Pulmonary artery endothelial cell (primary cell): ENCODE measurements at places on chromosomes 5 and 9. TPM values are rescaled to one million over a fixed set of nuclear protein-coding genes. Genes with fewer than 3 reads are reported as not detected.

CCL19 gene
- not detected in 2 replicates for total RNA-seq

GRCh38 chr5:158786390-158786789 is 313.3 kb downstream of the EBF1 start:
- DNase-seq: no peak

GRCh38 chr9:104882566-104882965 is 45.4 kb downstream of the ABCA1 start:
- no peak for DNase-seq

DNA sequence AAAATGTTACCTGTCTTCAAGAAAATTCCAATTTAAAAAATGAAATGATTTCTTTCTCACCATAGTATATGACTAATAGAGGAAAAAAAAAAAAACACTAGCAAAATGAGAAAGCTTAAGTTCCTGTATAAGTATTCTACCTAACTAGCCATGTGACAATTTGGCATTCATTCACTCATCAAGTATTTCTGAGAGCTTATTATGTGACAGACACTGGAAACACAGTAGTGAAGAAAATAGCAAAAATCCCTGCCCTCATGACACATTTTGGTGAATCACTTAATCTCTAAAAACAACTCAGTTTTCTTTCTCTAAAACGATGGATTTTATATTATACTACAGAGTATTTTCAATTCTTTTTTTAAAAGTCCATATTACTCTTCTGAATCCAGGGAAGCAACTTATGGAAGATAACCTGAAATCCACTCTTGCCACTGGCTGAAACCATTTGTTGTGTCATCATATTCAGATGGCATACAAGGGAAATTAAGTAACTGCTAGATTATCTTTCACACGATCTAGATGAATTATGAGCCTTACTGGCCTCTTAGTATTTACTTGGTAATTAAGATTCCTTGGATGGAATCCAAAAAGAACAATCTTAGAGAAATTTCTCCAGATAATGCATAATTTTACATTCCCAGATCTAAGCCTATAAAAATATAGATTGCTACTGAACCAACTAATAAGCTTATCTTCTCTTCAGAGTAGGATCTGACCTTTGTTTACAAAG is 5.5 kb downstream of the PTBP3 start:
- DNase-seq: no peak

- no peak for DNase-seq
Measured at GRCh38 chr9:16514131-16514530, 356.3 kb downstream of the BNC2 start.

- DNase-seq: no peak
Measured at GRCh38 chr5:96655085-96655484, 7.1 kb upstream of the CAST start.

DNA sequence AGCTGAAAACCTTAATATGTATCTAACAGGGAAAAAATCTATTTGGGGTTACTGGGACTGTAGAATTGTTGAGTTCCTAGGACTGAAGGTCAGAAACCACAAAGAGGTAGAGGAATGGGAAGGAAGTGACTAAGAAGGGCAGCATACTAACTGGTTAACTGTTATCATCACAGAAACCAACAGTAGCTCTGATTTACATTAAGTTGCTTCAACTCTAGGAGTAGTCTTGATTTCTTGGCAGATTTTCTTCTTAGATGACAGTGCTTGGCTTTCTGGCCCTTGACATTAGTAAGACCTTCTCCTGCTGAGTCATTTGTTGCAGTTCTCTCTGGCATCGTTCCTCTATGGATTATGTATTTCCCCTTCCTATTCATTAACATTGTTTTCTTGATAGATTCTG is 116.1 kb upstream of the RASA1 start:
- peak; percentile 69 for DNase-seq

IL13 gene
- total RNA-seq: not detected in 2 replicates

DNA sequence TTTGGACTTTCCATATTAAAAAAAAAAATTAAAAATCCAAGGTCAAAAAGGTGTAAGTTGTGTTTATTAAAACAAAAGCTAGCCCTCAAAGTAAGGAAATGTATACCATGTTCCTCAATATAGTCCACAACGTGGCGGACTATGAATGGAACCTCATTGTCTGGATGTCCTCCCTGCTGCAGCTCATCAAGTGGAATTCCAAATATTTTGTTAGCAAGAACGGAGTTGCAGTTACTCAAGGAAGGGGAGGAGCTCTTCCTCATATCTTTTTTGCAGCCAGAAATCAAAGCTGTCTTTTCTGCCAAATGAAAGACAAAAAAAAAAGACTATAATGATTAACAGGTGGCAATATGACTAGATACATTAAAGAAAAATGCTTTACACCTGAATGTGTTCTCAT is 14.0 kb downstream of the FAM13B start:
- DNase-seq: no peak
